Substantia nigra (tissue), 51 donors: ENCODE measurements at places on chromosomes 6 and 20.

GRCh38 chr6:10659699-10660348 is 34.6 kb downstream of the C6orf52 start:
- DNase-seq = no peak

DNA sequence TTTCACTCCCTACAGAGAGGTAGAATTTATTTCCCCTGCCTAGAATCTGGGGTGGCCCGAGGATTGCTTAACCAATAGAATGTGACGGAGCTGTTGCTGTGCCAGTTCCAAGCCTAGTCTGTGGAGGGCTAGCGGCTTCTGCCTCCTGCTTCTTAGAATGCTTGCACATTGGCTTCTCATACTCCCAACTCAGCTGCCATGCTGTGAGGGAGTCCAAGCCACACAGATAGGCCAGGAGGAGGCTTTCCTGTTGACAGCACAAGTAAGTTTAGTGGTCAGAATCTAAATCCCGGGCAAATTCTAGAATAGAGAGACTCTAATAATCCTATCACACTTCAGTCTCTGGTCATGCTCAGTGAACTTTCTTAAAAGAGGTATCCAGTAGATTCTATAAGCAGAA is 57.5 kb upstream of the SNRPB2 start:
- DNase-seq = no peak

DNA sequence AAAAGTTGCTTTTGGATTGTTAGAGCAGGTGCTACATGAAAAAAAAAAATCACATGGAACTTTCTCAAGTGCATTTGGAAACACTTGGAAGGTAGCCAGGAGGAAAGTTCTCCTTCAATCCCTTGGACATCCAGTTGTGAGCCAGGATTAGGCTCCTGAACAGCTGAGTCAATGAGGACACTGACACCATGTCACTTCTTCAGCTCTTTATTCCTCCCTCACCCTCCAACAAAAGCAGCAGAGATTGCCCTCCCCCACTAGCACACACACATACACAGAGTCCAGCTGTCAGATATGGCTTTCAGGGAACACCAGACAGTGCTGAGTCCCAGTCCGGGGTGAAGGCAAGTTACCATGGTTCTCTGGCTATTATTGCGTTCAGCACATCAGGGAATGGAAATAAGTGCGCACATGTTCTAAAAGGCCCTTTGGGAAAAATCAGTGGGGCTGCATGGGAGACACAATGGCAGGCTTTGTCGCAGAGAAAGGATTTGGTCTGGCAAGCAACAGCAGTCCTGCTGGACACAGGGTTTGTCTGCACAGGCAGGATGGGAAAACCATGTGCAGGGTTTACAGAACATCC is 124.7 kb upstream of the MARCKS start:
- peak; percentile 56 for DNase-seq

DNA sequence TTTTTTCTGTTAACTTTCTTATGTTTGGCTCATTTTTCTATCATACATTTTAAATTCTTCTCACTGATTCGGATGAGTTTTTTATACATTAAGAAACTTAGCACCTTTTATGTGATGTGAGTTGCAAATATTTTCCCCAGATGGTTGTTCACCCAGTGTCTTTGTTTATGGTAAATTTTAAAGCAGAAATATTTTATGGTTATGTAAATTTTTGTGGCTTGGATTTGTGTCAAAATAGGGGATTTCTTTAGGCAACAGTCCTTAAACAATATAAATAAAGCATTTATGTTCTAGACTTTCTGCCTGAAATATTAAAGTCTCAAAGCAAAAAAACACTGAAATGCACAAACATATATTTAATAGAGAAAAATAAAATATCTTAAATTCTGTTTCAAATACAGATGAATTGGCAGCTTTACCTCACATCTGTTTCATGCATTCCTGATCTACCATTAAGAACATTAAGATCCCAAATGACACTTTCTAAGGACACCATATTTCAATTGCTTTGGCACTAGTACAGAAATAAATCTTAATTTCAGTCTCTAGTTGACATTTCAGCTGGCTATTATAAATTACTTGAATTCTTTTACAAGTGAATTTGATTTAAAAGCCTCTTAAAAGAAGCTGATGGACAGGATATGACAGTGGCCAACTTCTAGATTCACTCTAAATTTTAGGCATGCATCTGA is 646.6 kb downstream of the HACE1 start:
- no peak for DNase-seq

DNA sequence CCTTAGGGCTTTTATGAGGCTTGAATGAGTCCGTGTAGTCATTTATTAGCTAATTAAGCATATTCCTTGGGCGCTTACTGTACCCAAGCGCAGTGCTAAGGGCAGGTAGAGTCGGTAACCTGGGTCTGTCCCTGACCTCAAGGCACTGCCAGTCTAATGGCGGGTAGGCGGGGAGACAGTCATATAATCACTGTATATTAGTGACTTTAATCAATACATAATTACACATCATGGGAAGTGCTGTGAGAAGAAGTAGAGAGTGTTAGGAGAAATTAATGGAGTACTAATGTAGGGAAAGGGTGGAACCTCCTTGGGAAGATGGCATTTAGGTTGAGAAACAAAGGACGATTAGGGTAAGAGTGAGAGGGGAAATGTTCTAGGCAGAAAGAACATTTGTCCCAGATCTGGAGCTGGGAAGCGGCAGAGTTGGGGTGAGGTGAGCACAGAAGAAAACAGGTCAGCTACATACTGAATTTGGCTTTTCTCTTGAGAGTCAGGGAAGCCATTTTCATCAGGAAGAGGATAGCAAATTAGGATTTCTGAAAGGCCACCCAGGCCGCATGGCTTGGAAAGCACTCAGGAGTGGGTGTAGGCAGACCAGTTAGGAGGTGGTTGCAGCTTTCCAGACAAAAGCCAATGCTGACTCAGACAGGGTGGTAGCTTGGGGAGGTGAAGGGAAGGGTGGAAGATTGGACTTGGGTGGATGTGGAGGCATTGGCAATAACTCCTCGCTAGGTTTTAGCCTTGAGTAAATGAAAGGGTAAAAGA is 954 bp upstream of the BLCAP start:
- no peak for DNase-seq

DNA sequence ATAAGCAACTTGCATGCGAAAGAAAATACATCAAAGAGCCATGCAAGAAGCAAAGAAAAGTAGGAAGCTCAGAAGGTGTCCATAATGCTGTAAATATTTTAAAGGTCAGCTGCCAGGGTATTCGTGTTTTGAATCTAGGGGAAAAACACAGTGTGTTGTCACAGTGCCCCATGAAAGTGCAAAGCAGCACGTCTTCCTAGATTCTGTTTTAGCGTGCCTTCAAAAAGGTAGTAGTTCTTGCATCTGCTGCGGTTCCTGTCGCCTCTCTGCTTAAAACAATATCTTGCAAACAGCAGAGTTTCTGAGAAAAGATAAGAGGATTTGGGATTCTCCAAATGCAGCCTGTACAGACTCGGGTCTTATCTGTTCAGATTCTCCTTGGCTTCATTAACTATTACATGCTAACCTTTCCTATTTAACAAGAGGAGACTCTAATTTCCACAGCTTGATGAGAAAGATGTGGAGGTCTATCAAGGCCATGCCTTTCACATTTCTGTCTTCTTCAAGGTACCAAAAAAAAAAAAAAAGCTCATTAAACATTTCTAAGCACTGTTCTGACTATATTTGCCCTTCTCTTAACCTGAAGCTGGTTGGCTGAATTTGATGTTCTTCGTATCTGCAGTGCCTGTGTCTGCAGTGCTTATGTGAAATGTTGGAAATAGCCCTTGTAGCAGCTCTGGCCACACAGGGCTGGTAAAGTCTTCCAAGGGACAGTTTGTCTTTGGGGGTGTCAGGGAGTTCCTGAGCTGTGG is 297.5 kb downstream of the ADGB start:
- DNase-seq = no peak

- no peak for DNase-seq
Measured at GRCh38 chr6:125729983-125730382, 19.4 kb upstream of the HEY2 start.

DNA sequence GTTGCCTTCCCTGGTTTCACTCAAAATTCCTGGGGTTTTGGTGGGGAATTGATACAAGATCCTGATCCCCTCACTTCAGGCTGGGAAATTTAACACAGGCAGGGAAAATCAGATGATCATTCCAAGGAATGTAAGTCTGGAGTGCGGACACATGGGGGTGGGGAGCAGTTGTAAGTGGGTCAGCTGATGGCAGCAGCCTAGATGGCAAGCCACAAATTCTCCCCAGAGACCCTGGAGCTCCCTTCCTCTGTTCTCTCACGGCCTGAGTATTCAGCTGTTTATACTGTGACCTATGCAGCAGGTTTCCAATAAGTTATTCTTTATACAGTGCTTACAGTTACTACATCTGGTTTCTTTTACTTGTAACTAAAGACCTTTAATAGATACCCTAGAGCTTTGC is 144.9 kb downstream of the SH3BGRL2 start:
- DNase-seq = no peak

- DNase-seq = no peak
Measured at GRCh38 chr20:44188752-44189151, 1.8 kb upstream of the JPH2 start.

- DNase-seq = no peak
Measured at GRCh38 chr6:78611886-78612480, 255.4 kb upstream of the IRAK1BP1 start.

GRCh38 chr6:107603006-107603370 is 113.1 kb downstream of the SOBP start:
- peak; percentile 15 for DNase-seq

GRCh38 chr6:46410334-46410953 is 80.8 kb downstream of the RCAN2 start:
- no peak for DNase-seq

GRCh38 chr6:142613981-142614380 is 312.2 kb downstream of the ADGRG6 start:
- no peak for DNase-seq

DNA sequence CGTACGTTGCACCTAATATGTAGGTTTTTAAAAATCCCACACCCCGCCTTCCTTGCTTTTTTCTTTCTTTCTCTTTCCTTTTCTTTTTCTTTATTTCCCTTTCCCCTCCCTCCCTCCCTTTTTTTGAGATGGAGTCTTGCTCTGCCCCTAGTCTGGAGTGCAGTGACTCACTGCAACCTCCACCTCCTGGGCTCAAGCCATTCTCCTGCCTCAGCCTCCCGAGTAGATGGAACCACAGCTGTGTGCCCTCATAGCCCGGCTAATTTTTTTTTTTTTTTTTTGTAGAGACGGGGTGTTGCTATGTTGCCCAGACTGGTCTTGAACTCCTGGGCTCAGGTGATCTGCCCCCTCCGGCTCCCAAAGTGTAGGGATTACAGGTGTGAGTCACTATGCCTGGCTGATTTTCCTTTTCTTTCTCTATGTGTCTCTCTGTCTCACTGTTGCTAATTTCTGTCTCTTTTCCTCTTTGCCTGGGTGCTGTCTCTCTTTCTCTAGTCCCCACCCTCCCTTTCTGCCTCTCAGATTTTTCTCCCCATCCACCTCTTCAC is 61.2 kb downstream of the SRC start:
- DNase-seq = no peak

GRCh38 chr20:31496761-31497295 is 17.4 kb upstream of the HM13 start:
- no peak for DNase-seq

GRCh38 chr6:83378621-83379388 is 52.0 kb downstream of the ME1 start:
- no peak for DNase-seq

DNA sequence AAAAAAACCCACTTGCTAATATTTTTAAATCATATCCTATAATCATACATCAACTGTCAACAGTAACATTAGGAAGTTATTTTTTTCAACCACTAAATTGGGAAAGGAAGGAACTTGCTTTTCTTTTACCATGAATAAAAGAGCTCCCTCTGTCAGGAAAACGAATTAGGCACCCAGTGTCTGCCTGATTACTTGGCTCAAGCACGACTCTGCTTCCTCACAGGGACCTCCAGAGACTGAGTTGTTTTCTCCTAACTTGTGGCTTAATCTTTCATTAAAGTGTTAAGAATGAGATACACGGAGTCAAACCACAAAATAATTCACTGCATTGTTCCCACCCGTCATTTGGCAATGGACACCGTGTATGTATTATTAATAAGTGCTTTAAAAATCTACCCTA is 1405.1 kb upstream of the EYS start:
- DNase-seq = no peak

DNA sequence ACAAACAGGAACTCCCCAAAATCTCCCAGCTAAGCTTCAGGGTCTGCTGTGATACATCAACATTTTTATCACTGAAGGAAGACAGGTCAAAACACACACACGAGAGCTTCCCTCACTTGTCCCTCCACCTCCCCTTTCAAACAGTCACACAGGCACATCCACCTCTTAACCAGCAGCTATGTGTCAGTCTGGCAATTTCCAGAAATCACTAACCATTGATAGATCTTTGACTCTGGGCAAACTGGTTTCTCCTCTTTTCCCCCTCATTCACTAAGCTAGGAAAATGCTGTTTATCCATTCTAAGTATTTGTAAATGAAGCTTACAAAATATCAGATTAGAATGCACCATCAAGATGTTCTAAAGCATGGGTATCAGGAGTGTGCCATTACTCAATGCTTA is 87.8 kb downstream of the DCDC2 start:
- DNase-seq = no peak

GRCh38 chr6:110930781-110931180 is 27.7 kb upstream of the GTF3C6 start:
- DNase-seq = no peak

DNA sequence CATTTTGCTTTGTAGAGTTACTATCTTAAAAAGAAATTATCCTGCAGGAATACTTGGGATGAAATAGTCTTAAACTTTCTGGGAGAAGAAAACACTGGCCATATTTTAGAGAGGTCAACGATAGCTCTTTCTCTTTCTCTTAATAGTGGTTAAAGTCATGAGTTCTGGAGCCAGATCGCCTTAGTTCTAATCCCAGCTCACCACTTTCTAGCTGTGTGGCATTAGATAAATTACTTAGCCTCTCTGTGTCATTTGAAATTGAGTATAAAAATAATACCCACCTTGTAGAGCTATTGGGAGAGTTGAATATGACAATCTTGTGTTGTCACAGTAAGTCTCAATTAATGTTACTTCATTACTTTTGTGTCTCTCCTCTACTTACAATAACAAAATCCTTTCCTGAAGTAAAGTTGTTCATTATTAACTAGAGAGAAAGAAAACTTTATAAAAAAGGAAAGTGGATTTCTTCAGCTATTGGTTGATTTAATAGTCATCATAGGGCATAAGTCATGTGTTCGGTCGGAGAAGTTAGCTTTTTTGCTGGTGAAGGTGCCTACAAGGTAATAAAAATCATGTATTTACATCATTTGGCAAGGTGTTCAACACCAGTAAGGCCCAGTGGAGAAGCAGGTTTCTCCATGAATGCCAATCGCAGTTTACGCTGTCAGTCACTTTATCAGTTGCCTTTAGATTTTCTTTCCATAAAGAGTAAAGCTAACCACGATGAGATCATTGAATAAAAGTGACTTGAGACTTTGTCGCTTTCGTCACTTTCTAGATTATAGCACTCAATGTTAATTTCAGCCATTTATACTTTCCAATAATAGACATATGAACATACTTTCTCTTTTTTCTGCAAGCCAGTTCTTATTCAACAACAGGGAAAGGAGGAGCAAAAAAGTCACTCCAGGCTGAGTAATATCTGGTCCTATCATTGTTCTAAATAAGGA is 2.0 kb downstream of the NEDD9 start:
- no peak for DNase-seq

GRCh38 chr6:16316741-16317251 is 78.4 kb downstream of the GMPR start:
- no peak for DNase-seq
